ENCODE measurements at places on chromosomes 2 and 18.
A peak's percentile ranks its signal among the peaks of the same experiment; 100 is the strongest.

- no peak for DNase-seq
Observed at GRCh38 chr18:61951396-61951795, 58.6 kb upstream of the RNF152 start.

GRCh38 chr2:26401739-26402541, at the start of gene DRC1:
Gene DRC1 (plus strand): TSS chr2:26401920. CDS start chr2:26401990, 70 bp downstream.
- DNase-seq, result no peak

DNA sequence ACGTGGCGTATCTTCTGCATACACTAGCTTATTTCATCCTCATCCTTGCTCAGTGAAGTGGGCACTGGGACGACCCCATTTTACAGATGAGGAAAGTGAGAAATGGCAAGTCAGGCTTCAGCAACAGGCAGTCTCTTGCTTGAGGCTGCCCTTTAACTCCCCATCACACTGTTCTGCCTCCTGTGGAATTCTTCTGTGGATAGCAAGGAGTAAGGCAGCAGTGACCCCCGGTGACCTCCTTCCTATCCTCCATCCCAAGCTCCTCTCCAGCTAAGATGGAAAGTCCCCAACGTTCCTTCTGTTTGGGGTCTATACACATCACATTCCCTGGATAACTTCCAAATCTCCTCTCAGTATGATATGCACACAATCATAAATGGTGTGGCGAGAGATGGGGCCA, 10.5 kb downstream of the ANKRD29 start:
- no peak for DNase-seq

GRCh38 chr2:126839796-126840195, 58.9 kb upstream of the TEX51 start:
- no peak for DNase-seq

GRCh38 chr2:79511320-79511951, 1.4 kb upstream of the CTNNA2 start:
- DNase-seq, result peak; percentile 32

DNA sequence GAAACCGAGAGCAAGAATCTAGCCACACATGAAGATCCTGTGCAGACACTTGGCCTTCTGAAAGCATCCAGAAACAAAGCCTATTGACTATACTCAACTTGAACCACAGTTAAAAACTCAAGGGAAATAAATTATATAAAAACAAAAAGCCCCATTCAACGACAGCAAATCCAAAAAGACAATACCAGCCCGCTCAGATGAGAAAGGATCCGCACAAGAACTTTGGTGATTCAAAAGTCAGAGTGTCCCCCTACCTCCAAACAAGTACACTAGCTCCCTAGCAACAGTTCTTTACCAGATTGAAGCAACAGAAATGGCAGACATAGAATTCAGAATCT, 163.2 kb downstream of the WDPCP start:
- no peak for DNase-seq

DNA sequence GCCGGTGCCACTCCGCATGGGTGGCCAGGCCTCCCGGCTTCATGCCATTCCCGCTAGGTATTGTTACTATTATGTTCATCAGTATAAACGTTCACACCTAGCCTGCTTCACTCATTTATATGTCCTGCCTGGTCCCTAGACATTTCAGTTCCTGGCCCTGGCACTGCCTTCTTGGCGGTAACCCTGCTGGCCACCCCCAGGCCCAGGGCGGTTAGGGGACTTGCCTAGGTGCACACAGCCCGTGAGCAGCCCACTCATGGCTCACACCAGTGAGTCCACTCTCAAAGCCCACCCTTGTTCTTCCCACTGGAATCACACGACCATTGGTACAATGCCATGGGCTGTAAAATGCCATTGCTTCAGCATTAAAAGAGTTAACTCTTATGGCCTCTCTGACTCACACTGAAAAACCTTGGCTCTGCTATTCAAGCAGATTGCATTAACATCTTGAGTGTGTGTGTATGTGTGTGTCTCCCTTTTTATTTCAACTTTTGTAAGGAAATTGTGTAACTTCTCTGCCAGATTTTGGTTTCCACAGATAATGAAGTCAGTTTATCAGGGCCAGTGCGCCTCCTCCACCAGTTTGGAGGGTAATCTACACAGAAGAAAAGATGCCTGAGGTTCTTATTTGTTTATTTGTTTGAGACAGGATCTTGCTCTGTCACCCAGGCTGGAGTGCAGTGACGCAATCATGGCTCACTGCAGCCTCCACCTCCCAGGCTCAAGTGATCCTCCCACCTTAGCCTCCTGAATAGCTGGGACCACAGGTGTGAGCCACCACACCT, 74.2 kb downstream of the RAB31 start:
- no peak for DNase-seq

GRCh38 chr2:36478332-36478738, 119.6 kb downstream of the FEZ2 start:
- no peak for DNase-seq

DNA sequence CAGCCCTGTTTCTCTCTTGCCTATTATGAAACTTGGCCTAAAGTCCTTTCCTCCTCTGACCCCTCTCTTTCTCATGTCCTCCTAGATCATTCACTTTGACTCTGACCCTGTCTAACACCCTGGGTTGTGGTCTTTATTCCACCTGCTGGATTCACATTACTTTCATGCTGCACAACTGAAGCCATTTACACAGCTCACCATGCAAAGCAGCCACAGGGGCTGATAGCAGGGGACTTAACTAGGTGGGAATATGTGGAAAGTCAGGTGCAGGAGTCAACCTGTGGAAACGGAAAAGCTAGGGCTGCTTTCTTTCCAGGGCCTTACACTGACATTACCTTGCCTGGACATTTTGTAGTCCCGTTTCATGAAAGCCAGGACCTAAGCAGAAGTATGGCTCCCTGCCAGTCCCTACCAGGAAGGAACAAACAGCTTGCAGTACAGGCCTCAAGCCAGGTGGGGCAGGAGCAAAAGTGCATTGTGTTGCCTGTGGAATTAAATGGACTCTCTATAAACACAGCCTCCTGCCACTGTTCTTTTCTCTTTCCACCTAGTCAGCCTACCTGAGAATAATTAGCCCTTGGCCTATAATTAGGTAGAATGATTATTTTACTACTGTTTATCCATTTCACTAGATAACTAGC, 11.8 kb downstream of the MAPRE3 start:
- peak; percentile 27 for DNase-seq

DNA sequence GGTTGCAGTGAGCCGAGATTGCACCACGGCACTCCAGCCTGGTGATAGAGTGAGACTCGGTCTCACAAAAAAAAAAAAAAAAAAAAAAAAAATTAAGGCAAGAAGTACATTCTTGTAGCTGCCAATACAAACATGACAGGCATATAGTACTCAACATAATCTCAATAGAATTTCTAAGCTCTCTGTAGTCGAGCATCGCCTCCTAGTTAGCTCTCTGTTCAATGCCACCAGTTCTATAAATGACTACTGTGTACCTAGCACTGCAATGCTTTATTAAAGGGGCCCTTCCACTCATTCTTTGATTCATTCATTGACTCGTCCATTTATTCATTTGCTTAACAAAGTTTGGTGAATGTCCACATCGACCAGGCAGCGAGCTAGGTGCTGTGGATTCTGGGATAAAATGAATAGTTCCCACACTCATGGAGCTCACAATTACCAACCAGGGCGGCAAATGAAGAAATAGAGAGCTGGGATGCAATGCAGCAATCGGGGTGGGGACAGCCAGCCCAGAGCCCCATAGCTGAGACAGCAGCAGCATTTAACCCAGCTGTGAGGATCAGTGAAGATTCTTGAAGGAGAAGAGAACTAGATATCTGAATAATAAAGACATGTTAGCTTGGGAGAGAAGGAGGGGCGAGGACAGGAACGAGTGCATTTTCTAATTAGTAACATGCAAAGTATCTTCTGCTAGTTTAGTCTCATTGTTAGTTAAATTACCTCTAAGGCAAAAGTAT, 349.8 kb downstream of the LPIN1 start:
- no peak for DNase-seq

GRCh38 chr2:160499865-160500264, 6.3 kb upstream of the RBMS1 start:
- peak; percentile 88 for DNase-seq

- no peak for DNase-seq
Observed at GRCh38 chr2:242031481-242032019, 162.0 kb downstream of the RTP5 start.

- peak; percentile 6 for DNase-seq
Observed at GRCh38 chr2:240999873-241000541, 1.6 kb downstream of the SNED1 start.

GRCh38 chr2:241981076-241981700, 111.7 kb downstream of the RTP5 start:
- no peak for DNase-seq

DNA sequence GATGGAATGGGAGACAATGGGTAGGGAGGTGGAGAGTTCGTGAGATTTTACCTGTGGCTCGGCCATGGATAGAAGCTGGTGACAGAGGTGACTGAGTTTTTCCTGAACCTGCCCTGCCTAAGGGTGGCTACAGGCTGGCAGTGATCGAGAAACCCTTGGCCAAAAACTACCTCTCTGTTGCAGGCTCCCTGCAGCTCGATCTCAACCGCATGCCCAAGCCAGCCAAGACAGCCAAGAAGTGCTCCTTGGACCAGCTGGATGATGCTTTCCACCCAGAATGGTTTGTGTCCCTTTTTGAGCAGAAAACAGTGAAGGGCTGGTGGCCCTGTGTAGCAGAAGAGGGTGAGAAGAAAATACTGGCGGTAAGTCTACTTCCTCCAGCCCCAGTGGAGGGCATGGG, 225.5 kb downstream of the DYSF start:
- DNase-seq, result no peak

DNA sequence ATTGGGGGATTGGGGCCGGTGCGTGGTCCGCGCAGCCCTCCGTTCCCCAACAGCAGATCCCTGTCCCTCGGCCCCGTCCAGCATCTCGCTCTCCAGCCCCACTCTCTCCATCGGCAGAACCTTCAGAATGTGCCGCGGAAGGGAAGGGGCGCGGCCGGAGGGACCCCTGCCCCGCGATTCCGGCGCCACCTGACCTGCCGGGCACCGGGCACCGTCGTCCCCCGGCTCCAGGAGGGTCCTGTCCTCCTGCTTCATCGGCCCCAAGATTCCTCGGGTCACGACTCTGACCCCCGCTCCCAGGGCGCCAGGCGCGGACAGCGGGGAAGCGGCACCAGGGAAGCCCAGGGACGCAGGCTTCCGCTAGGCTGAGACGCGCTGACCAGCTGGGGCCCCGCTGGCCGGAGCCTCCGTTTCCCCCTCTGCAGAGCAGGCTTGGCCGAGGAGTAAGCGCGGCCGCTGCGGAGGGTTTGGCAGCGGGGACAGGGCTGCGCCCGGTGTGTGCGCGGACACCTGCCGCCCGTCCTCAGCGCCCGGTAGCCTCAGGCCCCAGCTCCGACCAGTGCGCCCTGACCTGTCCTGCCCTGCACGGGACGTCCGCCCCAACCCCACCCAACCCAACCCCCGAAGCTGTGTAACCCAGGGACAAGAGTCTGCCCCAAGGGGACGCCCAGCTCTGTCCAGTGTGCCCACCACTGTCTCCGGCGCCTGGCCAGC, 16.8 kb upstream of the BOK start:
- no peak for DNase-seq

DNA sequence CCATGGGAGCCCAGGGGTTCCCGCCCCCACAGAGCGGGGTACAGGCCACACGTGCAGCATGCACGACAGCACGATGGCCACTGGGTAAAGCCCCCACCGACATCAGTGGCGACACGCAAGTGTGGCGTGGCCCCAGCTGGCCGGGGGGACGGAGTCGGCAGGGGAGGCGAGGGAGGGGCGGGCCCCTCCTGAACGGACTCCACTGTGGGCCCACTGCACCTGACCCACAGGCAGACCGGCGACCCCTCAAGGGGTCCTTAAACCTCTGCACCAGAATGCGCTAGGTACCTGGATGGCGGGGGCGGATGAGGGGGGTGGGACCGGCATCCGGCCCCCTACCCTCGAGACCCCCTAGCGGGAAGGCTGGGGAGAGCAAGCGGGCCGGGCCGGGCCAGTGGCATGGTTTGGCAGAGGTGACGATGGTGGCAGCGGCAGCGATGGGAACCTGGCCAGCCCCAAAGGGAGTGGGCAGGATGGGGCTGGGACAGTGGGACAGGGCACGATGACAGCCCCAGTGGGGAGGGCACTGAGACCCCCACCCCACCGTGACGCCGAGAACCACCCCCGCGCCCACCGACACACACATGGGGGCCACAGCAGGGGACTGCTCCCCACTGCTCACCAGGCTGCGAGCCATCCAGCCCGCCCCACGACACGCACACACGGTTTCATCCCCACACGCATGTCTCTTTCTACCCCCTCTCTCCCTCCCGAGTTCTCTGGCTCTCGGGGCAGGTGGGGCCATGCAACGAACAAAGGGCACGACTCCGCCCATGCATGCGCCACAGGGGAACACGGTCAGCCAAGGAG, 91.9 kb upstream of the ANKRD30BL start:
- no peak for DNase-seq

DNA sequence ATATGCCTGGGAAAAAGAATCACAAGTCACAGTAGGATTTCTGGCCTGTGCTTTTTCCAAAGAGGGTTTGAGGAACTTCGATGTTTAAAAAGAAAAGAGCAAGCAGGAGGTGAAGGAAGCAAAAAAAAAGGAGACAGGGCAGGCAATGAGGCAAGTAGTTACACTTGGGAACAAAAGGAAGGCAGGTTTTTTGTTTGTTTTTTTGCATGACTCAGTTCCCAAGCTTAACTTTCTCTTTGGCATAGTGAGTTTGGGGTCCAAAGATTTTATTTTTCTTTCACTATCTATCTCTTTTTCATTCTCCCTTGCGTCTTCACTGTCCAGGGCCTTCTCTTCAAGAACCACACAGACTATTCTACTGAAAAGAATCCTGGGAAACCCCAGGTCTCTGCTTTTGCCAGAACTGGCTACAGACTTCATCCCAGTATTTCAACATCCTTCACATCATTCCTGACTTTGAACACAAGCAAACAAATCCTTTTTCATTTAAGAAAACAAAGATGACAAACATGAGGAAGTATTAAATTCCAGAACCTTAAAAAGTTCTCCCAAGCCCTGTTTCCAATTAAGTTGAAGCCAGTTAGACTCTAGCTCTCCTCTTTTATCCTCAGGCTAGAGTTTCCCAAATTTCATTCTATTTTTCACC, 210.7 kb upstream of the RND3 start:
- DNase-seq, result no peak

- DNase-seq, result no peak
Observed at GRCh38 chr2:181657379-181657778, 474 bp upstream of the CERKL start.

DNA sequence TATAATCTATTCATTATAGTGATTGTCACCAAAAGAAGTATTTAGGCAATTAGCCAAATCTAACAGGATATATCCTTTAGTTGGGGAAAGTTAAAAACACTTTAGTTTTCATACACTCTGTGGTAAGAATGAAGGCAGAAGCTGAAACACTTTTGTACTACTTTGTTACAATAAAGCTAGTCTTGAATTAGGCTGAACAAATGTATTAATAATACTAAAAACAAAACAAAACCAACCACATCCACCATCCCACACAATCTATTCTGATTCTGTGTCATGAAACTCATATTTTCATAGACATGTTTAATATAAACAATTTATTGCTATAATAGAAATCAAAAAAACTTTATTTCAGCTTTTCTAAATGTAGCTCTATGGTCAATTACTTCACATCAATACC, 508.8 kb downstream of the ZEB2 start:
- no peak for DNase-seq

Data from HAP-1 (cell line).